NCI-H748 treated with DMSO at 0.1 percent for 48 hours (cell line): ENCODE measurements at places on chromosomes 5 and 9.

- no peak for DNase-seq
Measured at GRCh38 chr5:72121052-72121779, 13.9 kb downstream of the MAP1B start.

DNA sequence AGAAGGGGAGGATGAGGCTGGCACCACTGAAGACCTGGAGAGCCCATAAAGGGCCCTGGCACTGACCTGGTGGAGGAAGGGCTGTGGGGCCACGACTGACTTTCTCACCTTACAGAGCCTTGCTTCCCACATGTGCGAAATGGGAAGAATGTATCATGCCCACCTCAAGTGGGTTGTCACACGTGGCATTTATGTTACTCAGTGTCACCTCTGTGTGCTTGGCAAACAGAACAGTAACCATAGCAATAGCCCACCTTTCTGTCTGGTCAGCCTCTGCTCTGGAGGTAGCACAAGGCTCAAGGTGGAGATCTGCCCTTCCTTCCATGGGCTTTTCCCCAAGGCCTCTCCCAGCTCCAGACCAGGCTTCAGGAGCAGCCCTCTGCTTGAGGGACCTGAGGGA is 16.7 kb downstream of the TCF7 start:
- no peak for DNase-seq

DNA sequence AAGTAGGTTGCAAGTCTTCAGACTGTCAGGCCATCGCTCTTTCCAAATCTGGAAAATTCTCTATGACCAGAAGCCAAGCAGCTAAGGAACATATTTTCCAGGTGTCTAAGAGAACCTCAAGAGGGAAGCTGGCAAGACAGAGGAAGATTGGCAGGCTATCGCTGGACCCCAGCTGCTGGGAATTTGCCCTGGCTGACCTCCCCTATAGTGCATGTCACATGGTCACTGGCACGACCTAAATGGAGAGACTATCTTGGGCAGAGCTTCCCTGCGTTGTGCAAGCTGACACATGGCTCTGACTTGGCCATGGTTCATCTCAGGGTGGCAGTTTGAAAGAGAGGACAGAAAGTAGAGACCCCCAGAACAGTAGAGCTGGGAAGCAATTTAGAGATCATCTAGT is 104.9 kb upstream of the ZNF618 start:
- DNase-seq = no peak

GRCh38 chr5:78720227-78720985 is 71.8 kb upstream of the LHFPL2 start:
- DNase-seq = no peak

- no peak for DNase-seq
Measured at GRCh38 chr5:157540707-157541446, 34.7 kb downstream of the ADAM19 start.

DNA sequence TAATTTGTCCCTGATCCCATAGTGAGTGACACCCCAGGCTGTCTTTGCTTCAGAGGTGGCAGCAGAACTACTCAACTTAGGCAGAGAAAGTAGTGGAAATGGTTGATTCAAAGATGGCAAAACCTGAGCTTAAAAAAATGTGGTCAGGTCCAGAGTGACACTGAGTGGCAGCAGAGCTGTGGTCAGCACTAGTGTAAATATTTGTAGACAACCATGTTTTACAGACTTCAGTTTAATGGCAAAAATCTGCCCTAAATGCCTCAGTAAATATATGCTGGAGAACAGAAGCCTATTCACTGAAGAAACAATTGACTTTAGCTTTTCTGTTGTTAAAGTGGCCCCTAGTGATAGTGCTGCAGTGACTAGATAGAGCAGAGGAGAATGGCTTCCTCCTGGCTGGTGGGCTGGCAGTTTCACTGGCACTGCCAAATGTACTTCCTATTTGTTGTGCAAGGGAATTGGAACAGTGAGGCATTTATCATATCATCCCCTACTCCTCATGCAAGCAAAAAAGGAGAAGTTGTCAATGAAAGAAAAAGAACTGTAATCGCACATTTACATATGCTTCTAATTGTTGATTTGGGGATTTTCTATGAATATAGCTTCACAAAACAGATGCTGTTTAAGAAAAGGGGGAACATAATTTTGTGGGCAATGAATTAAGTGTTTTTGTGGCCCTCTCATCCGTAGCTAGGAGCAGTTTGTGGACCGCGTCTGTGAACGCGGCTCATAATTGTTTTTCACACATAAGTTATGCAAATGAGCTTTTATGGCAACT is 12.0 kb downstream of the PBX3 start:
- DNase-seq = peak; percentile 85

DNA sequence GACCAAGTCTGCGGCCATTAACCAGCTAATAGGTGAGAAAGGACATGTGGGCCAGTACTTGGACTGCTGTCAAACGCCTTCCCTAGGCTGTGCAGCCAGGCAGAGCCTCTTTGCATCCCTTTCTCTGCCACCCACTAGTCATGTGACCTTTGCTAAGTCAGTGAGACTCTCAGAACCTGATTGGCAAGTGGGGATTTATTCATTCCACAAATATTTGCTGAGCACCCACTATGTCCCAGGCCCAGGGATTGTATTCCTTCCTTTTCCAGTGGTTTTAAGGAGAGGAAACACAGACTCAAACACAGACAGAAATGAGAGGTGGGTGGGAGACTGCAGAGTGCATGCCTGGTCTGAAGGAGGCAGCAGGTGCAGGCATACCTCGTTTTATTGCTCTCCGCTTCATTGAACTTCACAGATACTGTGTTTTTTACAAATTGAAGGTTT is 71.6 kb upstream of the GALNT10 start:
- DNase-seq = no peak

DNA sequence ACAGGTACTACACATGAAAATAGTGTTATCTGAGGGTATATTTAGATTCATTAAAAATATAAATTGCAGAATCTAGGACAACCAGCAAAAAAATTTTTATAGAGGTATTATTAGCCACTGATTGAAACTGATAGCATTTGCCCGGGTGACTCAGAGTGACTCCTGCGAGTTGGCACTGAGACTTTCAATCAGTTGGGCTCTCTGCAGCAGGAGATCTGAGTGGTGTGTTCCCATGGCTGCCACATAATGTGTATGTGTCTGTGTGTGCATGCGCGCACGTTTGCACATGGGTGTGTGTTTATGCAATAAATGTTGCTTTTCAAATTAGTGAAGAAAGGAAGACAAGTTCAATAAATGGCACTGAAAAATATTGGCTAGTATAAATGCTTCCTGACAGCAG is 100.1 kb upstream of the MRPS30 start:
- DNase-seq = no peak

- no peak for DNase-seq
Measured at GRCh38 chr9:81885602-81886001, 42.6 kb upstream of the SPATA31D4 start.

- DNase-seq = peak; percentile 10
Measured at GRCh38 chr5:160213537-160213936, 15.8 kb upstream of the FABP6 start.

GRCh38 chr5:142542906-142543305 is 143.0 kb downstream of the FGF1 start:
- no peak for DNase-seq

DNA sequence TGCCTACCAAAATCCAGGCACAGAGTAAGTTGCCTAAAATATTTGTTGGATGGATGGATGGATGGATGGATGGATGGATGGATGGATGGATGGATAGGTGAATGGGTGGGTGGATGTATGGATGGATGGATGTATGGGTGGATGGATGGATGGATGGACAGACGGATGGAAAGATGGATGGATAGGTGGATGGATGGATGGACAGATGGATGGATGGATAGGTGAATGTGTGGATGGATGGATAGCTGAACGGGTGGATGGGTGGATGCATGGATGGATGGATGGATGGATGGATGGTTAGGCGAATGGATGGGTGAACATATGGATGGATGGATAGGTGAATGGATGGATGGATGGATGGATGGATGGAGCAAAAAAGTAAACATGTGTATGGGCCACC is 131.9 kb downstream of the GABBR2 start:
- DNase-seq = no peak

DNA sequence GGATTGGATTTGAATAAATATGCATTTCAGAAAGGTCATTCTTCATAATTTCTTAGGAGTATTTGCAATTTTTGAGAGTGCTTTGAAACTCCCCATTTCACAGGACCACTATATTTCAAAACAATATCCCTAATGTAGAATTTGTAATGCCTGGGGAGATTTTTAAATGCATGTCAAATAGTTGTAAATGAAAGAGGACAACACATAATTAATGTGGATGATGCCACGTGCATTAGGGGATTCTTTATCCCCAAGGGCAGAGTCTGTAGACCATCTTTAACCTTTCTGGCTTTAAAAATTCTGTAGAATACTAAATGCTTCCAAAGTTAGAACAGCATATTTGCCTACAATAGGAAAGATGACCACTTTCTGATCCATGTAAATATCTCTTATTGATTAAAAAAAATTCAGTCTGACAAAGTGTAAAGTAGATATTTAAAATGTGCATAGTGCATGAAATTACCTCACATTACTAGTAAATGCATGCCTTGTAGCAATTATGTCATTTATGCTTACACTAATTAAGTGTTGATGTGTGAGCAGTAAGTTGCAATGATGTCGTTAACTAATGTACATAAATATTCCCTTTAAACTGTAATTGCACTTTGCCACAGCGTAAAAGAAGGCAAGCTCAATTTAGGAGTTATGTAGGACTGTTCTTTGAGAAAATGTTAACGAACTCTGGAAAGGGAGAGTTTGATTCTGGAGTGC is 416.1 kb downstream of the PSAT1 start:
- DNase-seq = no peak

DNA sequence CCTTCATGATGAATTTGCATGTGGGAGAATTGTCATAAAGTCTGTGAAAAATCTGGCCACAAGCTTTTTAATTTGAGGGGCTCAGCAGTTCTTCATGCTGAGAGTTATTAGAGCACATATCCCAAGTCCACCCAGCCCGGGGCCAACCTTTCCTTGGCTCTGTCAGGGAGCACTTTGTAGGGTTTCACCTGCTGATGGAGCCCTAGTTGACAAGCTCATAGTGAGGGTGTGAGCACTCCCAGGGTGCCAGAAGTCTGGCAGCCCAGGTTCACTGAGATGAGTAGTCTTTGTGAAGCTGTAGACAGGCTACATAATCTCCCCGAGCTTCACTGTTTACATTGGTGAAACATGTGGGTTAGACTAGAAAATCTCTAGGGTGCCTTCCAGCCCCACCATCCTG is 97.2 kb upstream of the NREP start:
- no peak for DNase-seq

DNA sequence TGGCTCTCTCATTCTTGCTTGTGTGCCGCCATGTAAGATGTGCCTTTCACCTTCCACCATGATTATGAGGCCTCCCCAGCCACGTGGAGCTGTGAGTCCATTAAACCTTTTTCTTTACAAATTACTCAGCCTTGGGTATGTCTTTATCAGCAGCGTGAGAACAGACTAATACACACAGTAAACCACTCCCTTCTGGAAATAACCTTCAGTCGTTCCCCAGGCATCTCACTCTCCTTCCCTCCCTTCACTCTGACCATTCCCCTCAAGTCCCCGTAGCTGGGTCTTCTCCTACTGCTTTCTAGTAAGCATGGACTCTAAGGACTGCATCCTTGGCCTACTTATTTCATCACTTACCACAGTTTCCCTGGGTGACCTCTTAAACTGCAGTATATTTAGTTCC is 493.9 kb downstream of the CCDC171 start:
- DNase-seq = no peak

DNA sequence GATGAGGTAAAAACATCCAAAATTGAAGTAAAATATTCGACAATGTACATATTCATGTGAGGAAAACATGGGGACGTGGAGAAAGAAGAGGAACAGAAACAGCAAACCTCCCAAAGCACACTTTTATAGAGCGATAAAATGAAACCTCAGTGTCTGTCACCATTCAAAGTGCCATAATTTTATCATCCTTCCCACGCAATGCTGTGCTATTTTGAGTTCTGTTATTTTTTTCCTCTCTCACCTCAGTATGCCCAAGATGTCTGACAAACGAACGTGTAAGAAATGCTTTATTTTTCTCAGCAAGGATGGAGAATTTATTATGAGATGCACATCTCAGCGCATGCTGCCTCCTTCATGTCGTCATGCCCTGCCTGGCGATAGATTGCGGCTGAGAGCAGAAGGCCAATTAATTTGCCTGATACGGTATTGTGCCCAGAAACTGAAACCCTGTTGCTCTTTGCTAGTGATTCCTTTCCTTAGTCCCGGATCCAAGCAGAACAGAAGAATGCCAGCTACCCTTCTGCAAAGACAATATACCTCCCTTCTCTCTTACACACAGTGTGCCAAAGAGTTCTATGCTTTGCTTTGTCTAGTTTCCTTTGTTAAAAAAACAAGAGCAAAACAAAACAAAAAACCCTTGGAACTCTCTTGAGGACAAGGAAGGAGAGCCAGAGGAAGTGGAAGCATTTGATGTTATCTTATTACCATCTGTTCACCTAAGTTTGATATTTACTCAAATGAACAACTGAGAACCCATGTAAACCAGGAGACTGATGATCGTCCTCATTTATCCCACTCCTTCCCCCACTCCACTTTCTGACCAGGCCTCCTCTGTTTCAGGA is 192.4 kb downstream of the SEMA6A start:
- no peak for DNase-seq

DNA sequence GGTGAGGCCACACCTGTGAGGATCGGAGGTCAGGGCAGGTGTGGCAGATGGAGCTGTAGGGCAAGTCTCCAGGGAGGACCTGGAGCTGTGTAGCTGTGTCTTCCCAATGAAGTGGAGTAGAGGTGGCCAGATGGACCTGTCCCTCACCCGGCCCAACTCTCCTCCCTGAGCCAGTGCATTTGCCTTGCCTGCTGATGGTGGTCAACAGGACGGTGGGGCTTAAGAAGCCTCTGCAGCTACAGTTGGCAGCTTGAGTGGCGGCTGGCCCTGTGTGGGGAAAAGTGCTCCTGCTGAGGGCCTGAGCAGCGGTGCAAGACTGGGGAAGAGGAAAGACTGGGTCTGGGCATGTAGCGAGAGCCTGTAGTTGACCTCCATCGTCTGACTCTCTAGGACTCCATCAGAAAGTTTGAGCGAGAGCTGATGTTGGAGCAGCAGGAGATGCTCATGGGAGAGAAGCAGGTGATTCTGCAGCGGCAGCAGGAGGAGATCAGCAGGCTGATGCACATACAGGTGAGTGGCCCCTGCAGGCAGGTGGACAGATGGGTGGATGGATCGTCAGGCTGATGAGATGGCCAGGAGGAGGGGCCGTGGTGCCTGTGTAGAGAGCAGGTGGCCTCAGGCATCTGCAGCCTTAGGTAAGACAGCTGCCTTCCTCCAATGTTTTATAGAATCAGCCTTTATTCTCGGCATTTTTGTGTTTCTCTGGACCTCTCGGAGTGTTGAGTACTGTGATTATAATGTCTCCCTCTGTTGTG is 24.9 kb downstream of the PITX1 start:
- peak; percentile 8 for DNase-seq

DNA sequence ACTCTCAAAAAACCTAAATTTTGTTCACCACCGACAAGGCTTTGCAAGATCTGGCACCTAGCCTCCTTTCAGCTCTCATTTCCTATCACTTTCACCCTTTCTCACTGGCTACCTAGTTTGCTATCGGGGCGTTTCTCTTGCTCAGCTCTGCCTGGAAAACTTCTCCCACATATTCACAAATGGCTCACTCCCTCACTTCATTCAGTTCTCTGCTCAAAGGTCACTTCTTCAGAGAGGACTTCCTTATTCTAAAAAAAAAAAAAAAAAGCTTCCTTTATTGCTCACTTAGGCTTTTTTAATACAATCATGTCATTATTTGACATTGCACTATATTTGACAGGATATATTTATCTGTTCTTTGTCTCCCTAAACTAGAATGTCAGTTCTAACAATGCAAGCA is 2.1 kb upstream of the SLC25A46 start:
- DNase-seq = no peak

- DNase-seq = no peak
Measured at GRCh38 chr9:16718952-16719351, 151.5 kb downstream of the BNC2 start.
